AG04449 (cell line): ENCODE measurements at places on chromosomes 3 and 15.

GRCh38 chr3:23312866-23313265, 109.7 kb downstream of the UBE2E2 start:
- DNase-seq, result no peak

- DNase-seq, result no peak
Observed at GRCh38 chr3:49618412-49618811, 55.7 kb upstream of the APEH start.

GRCh38 chr3:104214937-104215336, 1151.8 kb upstream of the ALCAM start:
- DNase-seq, result no peak

DNA sequence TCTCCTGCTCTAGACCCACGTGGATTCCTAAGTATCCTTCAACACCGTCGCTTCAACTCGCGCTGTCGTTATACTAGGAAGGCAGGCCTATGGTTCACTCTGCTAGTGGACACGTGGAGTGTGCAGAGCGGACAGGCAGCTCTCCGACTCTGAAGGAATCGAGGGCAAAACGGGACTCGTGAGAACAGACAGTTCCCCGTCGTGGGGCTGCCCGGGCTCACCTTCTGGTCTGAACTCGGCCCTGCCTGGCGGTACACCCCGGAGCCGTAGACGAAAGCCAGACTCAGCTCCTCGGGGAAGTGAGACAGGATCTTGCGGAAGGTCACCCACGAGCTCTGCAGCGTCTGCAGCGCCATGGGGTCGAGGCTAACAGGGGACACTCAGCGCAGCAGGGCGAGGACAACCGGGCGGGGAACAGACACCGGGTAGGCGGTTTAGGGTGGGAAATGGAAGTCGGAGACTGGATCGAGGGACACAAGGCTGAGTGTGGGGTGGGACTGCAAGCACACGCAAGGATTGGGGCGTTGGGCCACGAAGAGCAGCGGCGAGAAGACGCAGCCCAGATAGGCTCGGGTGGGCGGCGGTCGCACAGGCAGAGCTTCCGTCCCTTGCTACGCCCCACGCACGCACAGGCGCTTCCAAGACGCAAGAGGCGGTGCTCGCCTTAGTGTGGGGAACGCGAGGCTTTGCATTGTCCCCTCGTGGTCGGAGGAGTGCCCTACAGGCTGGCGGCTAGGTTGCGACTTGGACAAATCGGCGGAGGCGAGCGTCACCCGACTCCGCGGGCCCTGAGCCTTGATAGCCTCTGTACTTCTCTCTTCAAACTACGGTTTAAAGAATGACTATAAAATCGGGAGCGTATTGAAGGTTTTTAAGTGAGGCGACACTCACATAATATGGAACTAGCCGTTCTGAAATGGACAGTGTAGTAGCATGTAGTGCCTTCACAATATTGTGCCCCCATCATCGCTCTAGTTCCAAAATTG, at the start of gene TAMM41:
Gene TAMM41, minus strand, starts transcription at position 605 of the 986 bp plus-strand sequence. Its CDS starts 249 bp downstream, at position 356.
- DNase-seq, result peak; percentile 24

DNA sequence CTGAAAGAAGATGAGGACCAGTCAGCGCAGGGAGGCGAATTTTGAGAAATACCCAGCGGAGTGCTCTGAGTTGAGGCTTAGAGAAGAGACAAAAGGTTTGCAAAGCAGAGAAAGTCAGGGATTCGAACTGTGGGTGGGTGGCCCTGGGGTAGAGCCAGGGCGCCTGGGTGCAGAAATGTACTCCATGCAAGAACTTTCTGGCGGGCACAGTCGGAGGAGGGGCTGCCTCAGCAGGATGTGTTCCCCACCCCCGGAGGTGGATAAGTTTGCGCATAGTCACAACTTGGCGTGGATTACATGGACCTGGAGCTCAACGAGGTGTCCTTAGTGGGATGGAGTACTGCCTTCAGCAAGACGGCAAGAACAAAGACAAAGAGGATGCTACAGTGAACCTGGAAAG, 117.3 kb upstream of the ALDH1A3 start:
- DNase-seq, result no peak

DNA sequence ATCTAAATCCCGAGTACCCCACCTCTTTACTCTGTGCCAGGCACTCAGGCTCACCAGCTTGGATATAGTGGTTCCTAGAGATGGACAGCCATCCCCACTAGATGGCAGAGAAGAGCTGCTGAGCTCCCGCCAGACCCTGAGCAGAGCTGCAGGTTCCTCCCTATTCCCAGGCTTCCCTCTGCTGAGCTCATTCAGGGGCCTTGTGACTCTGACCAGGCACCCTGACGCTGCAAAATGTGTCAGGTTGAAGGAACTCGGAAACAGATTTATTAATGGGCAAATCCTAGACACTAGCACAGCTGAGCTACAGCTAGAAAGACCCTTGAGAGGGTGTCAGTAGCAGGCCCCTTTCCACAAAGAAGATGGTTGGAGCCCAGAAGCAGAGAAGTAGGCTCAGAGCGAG, 38.2 kb upstream of the RHO start:
- peak; percentile 76 for DNase-seq

DNA sequence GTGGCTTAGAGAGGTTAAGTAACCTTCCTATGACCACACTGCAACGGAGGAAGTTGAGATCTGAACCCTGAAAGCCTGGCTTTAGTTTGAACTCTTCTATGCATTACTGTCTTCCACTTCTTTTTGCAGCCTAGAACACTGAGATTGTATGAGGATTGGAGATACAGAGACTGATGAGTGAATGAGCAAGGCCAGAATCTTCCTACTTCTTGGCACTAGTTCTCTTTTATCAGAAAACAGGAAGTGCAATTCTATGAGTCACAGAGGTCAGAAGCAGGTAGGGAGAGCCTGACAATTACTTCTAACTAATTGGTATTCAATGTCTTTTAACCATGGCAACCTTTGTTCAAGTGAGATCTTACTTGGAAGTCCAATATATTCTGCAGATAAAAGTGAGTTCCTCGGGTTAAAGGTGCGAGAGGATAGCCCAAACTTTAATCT, 219.0 kb downstream of the SHQ1 start:
- no peak for DNase-seq

DNA sequence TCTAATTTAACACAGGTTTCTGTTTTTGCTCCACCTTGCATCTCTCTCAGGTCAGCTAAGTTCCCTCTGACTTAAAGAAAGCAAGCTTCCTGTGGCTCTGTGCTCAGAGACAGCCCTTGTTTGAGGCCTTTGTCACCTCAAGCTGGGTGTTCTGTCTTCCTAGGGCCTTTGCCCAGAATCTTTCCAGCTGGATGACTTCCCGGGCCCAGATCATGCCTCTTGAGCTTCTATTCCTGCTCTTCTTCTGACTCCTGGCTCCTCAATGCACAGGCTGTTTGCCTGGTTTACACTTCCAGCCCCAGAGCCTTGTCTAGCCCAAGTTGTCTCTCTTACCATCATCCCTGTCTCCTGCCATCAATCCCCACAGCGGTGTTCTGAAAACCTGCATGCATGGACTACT, 300.6 kb downstream of the VPS13C start:
- no peak for DNase-seq

- DNase-seq, result no peak
Observed at GRCh38 chr3:194687638-194688199, 2.0 kb downstream of the FAM43A start.
